Progenitor cell of endocrine pancreas (in vitro differentiated cells): ENCODE measurements at places on chromosomes 2 and 18. TPM values are rescaled to one million over a fixed set of nuclear protein-coding genes. Genes with fewer than 3 reads are reported as not detected.

Gene LYG2
- not detected in 2 replicates for total RNA-seq

Gene TSPYL6
- total RNA-seq, result not detected in 2 replicates

Gene KATNAL2
- total RNA-seq, result 6.1 and 8.0 TPM in 2 replicates

GRCh38 chr2:230068016-230068650 lies 591 bp downstream of the SLC16A14 start:
- peak; percentile 53 for DNase-seq

GRCh38 chr2:232235716-232236115 lies 142.8 kb upstream of the ALPP start:
- DNase-seq, result no peak

DNA sequence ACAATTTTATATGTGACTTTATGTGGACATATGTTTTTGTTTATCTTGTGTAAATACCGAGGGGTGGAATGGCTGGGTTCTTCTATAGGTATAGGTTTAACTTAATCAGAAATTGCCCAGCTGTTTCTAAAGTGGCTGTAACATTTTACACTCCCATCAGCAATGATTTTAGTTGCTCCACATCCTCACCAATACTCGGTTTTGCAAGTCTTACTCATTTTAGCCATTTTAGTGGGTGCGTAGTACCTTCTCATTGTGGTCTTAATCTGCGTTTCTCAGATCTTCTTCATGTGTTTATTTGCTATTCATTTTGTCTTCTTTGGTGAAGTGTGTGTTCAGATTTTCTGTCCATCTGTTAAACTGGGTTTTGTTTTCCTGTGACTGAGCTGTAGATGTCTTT lies 95.4 kb upstream of the BCL2L11 start:
- no peak for DNase-seq

- no peak for DNase-seq
These were observed 308.3 kb downstream of the MYCN start for GRCh38 chr2:16248571-16249105.

GRCh38 chr2:73776869-73777519 lies 2.9 kb downstream of the DUSP11 start:
- no peak for DNase-seq
